ENCODE measurements at places on chromosomes 12 and 14. TPM values are rescaled to one million over a fixed set of nuclear protein-coding genes. Genes with fewer than 3 reads are reported as not detected.

The NFKBIA gene
- 74.0 TPM for total RNA-seq

The TTC7B gene
- 82.8 TPM for total RNA-seq

The PDZRN4 gene
- 0.32 TPM for total RNA-seq

The CMA1 gene
- total RNA-seq, result not detected

The ACOT6 gene
- not detected for total RNA-seq

The MIPOL1 gene
- total RNA-seq, result 11.9 TPM

The AHNAK2 gene
- 3.1 TPM for total RNA-seq

The A2M gene
- total RNA-seq, result 503 TPM

The PYGL gene
- 6.7 TPM for total RNA-seq

The BLTP3B gene
- total RNA-seq, result 13.8 TPM

The KRT1 gene
- total RNA-seq, result not detected

The SINHCAF gene
- total RNA-seq, result 15.2 TPM

The BCL2L2 gene
- total RNA-seq, result 49.2 TPM

The MUCL1 gene
- not detected for total RNA-seq

The HOXC5 gene
- not detected for total RNA-seq

The RIC8B gene
- 23.1 TPM for total RNA-seq

The DBX2 gene
- 0.17 TPM for total RNA-seq

The ABCC9 gene
- 46.5 TPM for total RNA-seq

The KITLG gene
- 8.0 TPM for total RNA-seq

The MYF6 gene
- not detected for total RNA-seq

The NINJ2 gene
- total RNA-seq, result 5.5 TPM

The TMTC1 gene
- 54.6 TPM for total RNA-seq

The OR4E2 gene
- not detected for total RNA-seq

The FITM1 gene
- total RNA-seq, result 87.4 TPM

The PIWIL1 gene
- total RNA-seq, result not detected

The MYL2 gene
- 28.7 TPM for total RNA-seq

The COPZ1 gene
- total RNA-seq, result 120 TPM

The FGD6 gene
- 18.9 TPM for total RNA-seq

The RTL1 gene
- not detected for total RNA-seq

The POTEM gene
- not detected for total RNA-seq

The POU6F1 gene
- total RNA-seq, result 8.1 TPM

The KCNA1 gene
- not detected for total RNA-seq

The SLC4A8 gene
- total RNA-seq, result 0.25 TPM

The GLT8D2 gene
- total RNA-seq, result 14.4 TPM

The SDSL gene
- total RNA-seq, result 5.2 TPM

The PIK3C2G gene
- not detected for total RNA-seq

The CELA1 gene
- 0.26 TPM for total RNA-seq

The CCDC88C gene
- 5.4 TPM for total RNA-seq

The IRAK3 gene
- total RNA-seq, result 9.3 TPM

The SERPINA9 gene
- not detected for total RNA-seq

The LRRC43 gene
- total RNA-seq, result 0.94 TPM

The PLEKHG7 gene
- total RNA-seq, result not detected

The IFNG-AS1 gene
- total RNA-seq, result 1.4 TPM

The ACSS3 gene
- total RNA-seq, result 29.8 TPM

The STX2 gene
- total RNA-seq, result 35.9 TPM

The OASL gene
- 0.32 TPM for total RNA-seq

The DDX54 gene
- total RNA-seq, result 36.1 TPM

The FOXA1 gene
- total RNA-seq, result not detected

Data from right cardiac atrium (tissue), 5 donors.